ENCODE measurements at places on chromosomes 2 and 18.

GRCh38 chr2:165016772-165017411 is 61.6 kb upstream of the SLC38A11 start:
- DNase-seq: no peak

DNA sequence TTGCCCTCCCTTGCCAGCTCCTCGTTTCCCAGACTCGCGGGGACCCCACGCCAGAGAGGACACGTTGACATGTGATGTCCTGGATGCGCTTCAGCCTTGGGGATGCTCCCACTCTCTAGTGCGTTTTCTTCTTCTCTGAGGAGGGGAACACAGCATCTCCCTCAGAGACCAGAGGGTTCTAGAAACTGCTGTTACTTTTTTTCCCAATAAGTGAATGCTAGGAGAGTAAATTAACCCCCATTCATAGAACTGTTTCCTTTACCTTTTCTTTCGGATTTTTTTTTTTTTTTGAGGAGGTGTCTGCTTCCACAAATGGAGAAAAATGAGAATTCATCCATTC is 370 bp upstream of the EFEMP1 start:
- no peak for DNase-seq

DNA sequence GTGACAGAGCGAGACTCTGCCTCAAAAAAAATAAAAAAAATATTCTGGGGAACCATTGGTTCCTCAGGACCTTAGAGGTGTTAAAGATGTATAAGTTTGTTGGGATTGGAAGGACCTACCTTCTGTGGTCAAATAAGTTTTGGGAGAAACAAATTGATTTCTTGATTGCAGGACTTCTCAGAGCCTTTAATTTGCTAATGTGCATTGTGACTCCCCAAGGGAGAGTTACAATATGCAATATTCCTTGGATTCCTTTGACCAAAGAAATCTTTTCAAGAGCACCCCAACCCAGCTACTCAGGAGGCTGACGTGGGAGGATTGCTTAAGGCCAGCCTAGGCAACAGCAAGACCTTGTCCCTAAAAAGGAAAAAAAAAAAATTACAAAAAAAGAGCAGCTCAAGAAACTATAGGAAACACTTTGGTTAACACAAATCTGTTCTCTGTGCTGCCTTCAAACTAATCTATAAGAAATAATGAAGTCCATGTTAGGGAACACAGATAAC is 6.5 kb downstream of the NAGK start:
- no peak for DNase-seq

GRCh38 chr2:146295080-146295670 is 1549.7 kb upstream of the ACVR2A start:
- no peak for DNase-seq

DNA sequence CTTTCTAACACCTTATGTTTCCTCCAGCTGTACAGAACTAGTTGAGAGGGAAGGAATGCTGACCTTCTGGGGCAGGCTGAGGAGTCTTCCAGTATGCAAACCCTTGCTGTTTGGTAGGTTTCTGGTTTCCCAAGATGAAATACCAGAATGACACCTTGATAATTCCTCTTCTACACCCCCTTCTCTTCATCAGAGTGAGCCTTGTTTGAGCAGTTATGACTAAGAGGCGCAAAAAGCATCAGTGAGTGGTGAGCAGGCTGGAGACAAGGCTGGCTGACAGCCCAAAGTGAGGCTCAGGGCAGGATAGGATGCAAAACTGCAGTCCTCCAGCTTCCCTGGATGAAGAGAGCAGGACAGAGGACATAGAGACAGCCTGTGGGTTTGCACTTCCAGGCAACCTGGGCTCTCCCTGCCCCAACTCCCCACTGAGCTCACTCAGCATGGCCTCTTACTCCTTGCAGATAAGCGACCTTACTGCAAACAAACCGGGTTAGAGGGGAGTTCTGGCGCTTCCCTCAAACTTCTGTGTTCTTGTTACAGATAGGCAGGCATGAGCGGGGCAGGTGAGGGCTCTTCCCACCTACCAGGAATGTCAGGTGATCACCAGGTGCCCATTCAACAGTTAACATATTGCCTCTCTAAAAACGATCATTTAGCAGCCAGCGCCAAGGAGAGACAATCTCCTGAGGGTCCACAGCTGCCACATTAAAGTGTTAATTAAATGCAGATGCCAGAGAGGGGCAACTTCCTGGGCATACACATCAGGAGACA is 5.4 kb downstream of the MPPE1 start:
- DNase-seq: no peak

- no peak for DNase-seq
Measured at GRCh38 chr2:104118889-104119288, 735.0 kb upstream of the POU3F3 start.

DNA sequence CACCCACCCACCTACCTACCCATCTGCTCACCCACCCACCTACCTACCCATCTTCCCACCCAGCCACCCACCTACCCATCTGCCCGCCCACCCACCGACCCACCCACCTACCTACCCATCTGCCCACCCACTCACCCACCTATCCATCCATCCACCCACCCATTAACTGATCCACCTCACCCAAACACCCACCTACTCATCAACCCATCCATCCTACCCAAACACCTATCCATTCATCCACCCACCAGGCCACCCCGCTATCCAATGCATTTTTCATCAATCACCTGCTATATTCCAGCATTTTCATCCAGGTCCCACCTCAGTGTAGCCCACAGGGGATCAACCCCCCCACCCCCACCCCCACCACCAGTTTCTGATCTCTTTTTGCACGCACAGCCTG is 121.8 kb downstream of the GLI2 start:
- no peak for DNase-seq

DNA sequence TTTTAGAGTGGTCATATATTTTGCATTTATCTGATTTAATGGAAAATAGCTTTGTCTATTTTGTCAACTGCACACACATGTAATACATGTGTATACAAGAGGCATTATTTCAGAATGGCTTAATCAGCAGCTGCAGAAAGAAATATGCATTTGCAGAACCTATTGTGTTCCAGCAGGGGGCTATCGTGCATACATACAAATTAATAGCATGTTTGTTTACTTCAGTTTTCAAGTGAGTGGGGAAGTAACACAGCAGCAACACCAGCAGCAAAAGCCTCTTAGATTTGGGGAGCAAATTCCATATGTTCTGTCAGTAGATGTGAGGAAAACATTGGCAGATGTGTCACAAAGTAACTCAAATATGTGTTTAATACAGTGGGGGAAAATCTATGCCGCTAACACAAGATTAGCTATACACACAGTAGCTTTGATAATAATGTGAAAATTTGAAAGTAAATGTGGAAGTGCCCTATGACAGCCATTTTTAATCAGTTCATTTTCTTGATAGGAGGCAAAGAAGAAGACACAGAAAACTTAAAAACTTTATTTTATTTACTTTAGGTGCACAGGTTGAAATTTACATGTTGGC is 218.1 kb downstream of the WDR7 start:
- DNase-seq: no peak

DNA sequence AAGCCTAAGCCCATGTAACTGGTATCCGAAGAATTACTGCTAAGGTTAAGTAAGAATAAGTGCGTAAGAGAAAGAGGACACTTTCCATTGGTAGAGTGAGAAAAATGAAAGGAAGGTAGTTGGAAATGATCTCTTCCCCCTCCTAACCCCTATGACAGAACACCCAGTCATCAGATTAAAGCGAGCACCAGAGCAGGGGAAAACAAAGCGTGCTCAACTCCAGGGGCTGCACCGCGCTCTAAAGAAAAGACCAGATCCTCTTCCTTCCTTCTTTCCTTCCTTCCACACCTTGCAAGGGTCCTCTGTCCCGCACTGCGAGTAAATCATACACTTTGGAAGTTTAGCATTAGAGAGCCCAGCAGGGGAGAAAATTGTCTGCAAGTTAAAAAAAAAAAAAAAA is 971 bp upstream of the CDH7 start:
- DNase-seq: no peak

All from stimulated activated CD4-positive, alpha-beta T cell treated with anti-CD3 and anti-CD28 coated beads, Interleukin-1b, Interleukin-23, amount 100 ng/mL, for 24 hours (primary cell).